ENCODE measurements at places on chromosomes 3 and 15. TPM values are rescaled to one million over a fixed set of nuclear protein-coding genes. Genes with fewer than 3 reads are reported as not detected.

HRG gene
- total RNA-seq = not detected

WDR93 gene
- 0.68 TPM for total RNA-seq

SPTSSB gene
- total RNA-seq = 242 TPM

ZNF660 gene
- 7.5 TPM for total RNA-seq

CPLX3 gene
- total RNA-seq = not detected

DNA sequence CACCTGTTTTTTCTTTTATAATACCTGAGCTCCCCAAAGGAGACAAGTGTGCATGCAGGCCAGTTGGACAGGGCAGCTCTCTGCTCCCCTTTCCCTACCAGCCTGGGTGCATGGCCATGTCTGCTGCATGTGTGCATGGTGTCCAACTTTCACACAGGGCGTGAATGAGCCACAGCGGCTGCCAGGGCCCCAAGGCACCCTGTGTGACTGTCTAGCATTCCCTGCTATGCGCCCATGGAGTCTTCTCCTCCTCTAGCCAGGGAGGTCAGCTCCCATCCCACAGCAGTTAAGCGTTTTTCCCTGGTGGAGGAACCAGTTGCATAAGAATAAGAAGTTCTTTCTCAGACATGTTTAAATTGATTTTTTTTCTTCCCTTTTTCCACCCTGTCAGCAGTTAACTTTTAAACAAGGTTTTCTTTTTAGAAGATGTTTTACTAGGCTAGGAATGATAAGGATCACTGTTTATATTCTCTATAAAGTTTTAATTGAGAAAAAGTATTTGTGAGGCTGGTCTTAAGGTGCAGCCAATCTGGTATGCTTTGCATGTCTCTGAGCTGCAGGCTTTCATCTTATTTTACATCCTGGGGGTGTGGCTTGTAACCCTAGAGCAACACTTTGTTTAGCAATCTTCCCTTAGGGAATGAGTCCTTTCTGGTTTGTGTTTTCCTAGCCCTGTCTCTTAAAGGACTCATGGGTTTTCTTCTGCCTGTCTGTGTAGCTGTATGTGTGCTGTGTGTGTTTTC lies 20.5 kb upstream of the OR5H1 start:
- no peak for DNase-seq

- no peak for DNase-seq
These were observed 33.3 kb upstream of the MEIS2 start for GRCh38 chr15:37133602-37134001.

GRCh38 chr15:92624401-92624991 lies 31.1 kb downstream of the FAM174B start:
- no peak for DNase-seq
